RPMI7951 (cell line): ENCODE measurements at places on chromosomes 7 and 10.

DNA sequence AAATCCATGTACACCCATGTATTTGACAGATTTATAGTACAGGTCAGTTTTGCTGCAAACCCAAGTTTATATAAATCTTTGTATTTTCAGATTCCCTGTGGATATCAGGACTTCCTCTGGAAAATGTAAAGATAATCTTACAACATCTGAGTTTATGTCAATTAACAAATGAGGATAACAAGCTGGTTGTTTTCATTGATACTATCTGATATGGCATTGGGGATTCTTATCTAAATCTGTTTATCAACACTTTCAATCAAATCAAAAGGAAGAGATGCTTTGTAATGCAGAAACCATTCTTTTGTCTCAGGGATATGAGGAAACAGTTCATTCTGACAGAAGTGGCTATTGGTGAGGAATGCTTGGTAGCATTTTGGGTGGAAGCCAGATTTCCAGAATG lies 64.9 kb upstream of the FAM204A start:
- no peak for DNase-seq

GRCh38 chr10:104434601-104435000 lies 81.0 kb downstream of the CFAP58 start:
- DNase-seq = peak; percentile 54

GRCh38 chr7:121099572-121099971 lies 111.1 kb downstream of the CPED1 start:
- DNase-seq = no peak

GRCh38 chr7:85950418-85950817 lies 693.3 kb upstream of the GRM3 start:
- DNase-seq = no peak

- peak; percentile 31 for DNase-seq
Measured at GRCh38 chr7:41847151-41847550, 144.3 kb upstream of the INHBA start.
